ENCODE measurements at places on chromosomes 11 and 22.

GRCh38 chr11:121376130-121376529 is 76.0 kb upstream of the SORL1 start:
- DNase-seq, result no peak

- no peak for DNase-seq
Observed at GRCh38 chr22:39527481-39527961, 5.0 kb downstream of the RPS19BP1 start.

DNA sequence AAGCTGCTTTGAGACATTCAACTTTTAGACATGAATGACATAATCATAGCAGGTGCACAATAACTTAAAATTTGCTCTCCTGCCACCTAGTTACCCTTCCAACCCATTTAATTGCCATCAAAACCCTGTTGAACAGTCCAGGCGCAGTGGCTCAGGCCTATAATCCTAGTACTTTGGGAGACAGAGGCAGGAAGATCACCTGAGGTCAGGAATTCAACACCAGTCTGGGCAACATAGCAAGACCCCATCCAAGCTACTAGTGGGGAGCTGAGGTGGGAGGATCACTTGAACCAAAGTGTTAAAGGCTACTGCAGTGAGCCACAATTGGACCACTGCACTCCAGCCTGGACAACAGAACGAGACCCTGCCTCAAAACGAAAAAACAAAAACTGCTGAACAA is 4.0 kb upstream of the PHF21A start:
- DNase-seq, result no peak

- no peak for DNase-seq
Observed at GRCh38 chr11:65585396-65586246, 9.8 kb downstream of the EHBP1L1 start.

GRCh38 chr22:41383085-41383484 is 1.3 kb downstream of the TEF start:
- no peak for DNase-seq

- DNase-seq, result no peak
Observed at GRCh38 chr11:106879832-106880546, 138.3 kb downstream of the GUCY1A2 start.

GRCh38 chr11:105840391-105840790 is 181.6 kb downstream of the MSANTD4 start:
- DNase-seq, result no peak

Data from stimulated activated naive B cell treated with anti-CD40 and anti-IgM and Interleukin-4, amounts not matched to agents 10 μg/mL and 1 μg/mL and 100 μg/mL, for 72 hours (primary cell).